Panc1 (cell line): ENCODE measurements at places on chromosomes 1 and 21. TPM values are rescaled to one million over a fixed set of nuclear protein-coding genes. Genes with fewer than 3 reads are reported as not detected.

- H3K27ac ChIP-seq = no peak overlapping the region
- H3K4me1 ChIP-seq = no peaks in the 10 kb centered on the region
- no peak overlapping the region for H3K4me3 ChIP-seq
- no peak for DNase-seq
- no peaks in the 10 kb centered on the region for H3K27me3 ChIP-seq
Measured at GRCh38 chr21:30880914-30881313, 466 bp downstream of the KRTAP11-1 start.

- H3K4me1 ChIP-seq = no peaks in the 10 kb centered on the region
- H3K4me3 ChIP-seq = no peak overlapping the region
- no peaks in the 10 kb centered on the region for H3K27me3 ChIP-seq
Measured at GRCh38 chr1:198558402-198558801, 17.9 kb upstream of the ATP6V1G3 start.

DNA sequence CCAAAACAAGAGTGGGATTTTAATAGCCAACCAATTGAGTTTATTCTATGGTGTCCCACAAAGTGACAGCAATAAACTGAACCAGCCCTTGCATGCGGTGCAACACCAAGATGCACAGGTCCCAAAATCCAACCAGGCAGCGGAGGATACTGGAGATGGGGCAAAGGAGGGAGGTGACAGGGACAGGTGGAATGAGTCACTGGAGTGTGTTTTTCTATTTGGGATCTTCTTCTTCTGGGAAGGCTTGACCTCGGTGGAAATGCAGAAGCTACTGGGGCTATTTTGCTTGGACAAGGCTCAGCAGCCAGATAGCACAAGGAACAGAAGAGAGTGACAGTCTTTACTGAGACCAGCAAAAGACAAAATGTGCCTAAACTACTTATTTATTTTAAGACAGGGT lies 97.5 kb downstream of the PLXNA2 start:
- H3K27ac ChIP-seq = no peak overlapping the region
- H3K36me3 ChIP-seq = no peaks in the 10 kb centered on the region
- no peaks in the 10 kb centered on the region for H3K4me1 ChIP-seq
- H3K4me3 ChIP-seq = no peak overlapping the region
- DNase-seq = no peak

Gene NCAM2
- total RNA-seq = 2.2 TPM

- no peaks in the 10 kb centered on the region for H3K27me3 ChIP-seq
- peaks cover 3% of the 10 kb centered on the region; the same call in 1 of the 2 replicates for H3K4me1 ChIP-seq
- H3K27ac ChIP-seq = no peak overlapping the region
- DNase-seq = no peak
Measured at GRCh38 chr1:203655671-203656070, 29.0 kb downstream of the ATP2B4 start.

DNA sequence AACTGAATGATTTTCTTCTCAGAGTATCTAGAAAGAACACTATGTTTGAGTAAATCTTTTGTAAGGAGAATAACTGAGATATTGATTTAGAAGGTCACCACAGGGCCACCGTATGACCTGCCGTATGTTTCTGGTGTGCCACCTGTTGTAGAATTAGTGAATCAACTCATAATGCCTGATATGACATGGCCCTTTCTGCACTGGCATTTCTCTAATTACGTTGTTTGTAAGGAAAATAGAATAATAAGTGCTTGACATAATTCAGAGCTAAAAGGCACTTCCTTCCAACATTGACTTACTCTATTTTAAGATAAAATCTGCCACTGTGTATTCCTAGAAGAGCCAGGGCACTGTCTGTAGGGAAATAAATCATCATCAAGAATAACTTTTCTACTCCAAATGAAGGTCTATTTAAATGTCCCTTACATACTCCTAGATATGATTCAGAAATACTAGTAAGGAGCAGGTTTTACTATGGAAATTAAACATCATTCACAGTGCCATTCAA lies 101.7 kb downstream of the PHTF1 start:
- no peak for DNase-seq
- no peaks in the 10 kb centered on the region for H3K4me1 ChIP-seq
- H3K27ac ChIP-seq = no peak overlapping the region
- H3K27me3 ChIP-seq = no peaks in the 10 kb centered on the region

- H3K27ac ChIP-seq = no peak overlapping the region
- peaks cover 10% of the 10 kb centered on the region; the same call in 1 of the 2 replicates for H3K4me1 ChIP-seq
- H3K36me3 ChIP-seq = no peaks in the 10 kb centered on the region
- H3K4me3 ChIP-seq = no peak overlapping the region
- DNase-seq = no peak
- H3K27me3 ChIP-seq = no peaks in the 10 kb centered on the region
Measured at GRCh38 chr1:151827853-151828252, 3.7 kb downstream of the RORC start.

Gene FAM43B
- total RNA-seq = 3.0 TPM

Gene BRINP3
- 1.0 TPM for total RNA-seq

DNA sequence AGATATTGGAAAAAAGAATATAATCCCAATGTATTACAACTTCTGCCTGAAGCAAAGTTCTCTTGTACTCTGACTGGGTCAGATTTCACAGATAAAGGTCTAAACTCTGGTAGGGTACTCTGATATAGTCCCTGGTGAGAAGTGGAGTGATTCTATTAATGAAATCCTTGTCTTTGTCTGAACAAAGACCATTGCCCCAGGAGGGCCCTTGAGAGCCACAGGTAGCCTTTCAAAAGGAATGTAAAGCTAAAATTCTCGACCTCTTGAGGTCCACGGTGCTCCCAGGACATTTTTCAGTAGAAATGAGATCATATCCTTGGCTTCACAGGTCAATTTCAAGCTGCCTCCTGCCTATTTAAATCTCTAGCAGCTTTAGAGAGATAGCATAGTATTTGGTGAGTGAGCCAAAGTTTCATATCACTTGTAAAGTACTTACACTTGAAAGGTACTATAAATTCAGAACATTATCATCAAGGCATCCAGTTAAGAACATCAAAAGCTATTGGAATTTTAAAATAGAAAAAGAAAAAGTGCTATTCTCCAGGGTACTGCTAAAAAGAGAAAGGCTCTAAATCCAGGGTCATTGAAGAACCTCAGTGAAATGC lies 10.1 kb downstream of the TNNI3K start:
- no peak overlapping the region for H3K27ac ChIP-seq
- no peaks in the 10 kb centered on the region for H3K36me3 ChIP-seq
- H3K4me1 ChIP-seq = no peaks in the 10 kb centered on the region
- H3K27me3 ChIP-seq = no peaks in the 10 kb centered on the region
- no peak overlapping the region for H3K4me3 ChIP-seq

DNA sequence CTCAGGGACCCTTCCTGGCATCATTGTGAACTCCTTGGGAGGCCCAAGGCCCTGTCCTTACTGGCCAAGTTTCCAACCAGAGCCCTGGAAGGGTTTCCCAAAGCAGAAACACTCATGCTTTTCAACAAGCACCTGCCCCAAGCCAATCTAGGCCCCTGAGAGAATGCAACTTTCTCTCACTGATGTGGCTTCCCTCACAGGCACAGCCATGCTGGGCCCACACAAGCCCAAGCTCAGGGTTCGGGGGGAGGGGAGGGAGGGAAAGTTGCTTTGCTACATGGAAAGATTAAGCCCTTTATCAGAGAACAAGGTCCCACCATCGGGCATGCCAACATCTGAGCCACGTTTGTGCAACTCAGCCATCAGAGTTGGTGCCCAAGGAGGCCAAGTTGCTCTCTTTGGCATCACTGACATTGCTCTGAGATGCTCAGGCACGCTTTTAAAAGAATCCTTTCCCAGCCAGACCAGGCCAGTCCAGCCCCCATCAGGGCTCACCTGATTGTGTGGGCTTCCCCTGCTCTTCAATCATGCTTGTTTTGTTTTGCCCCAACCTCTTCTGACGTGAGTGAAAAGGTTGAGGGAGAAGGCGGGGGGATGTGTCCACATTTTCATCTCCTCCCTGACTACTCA lies 43.5 kb downstream of the RIMS3 start:
- H3K4me1 ChIP-seq = peaks cover 3% of the 10 kb centered on the region; the same call in 1 of the 2 replicates
- DNase-seq = no peak
- H3K4me3 ChIP-seq = no peak overlapping the region
- no peaks in the 10 kb centered on the region; the same call in none of the 2 replicates for H3K27me3 ChIP-seq

Gene C1orf115
- 3.9 TPM for total RNA-seq

Gene EFCAB14
- 86.8 TPM for total RNA-seq

DNA sequence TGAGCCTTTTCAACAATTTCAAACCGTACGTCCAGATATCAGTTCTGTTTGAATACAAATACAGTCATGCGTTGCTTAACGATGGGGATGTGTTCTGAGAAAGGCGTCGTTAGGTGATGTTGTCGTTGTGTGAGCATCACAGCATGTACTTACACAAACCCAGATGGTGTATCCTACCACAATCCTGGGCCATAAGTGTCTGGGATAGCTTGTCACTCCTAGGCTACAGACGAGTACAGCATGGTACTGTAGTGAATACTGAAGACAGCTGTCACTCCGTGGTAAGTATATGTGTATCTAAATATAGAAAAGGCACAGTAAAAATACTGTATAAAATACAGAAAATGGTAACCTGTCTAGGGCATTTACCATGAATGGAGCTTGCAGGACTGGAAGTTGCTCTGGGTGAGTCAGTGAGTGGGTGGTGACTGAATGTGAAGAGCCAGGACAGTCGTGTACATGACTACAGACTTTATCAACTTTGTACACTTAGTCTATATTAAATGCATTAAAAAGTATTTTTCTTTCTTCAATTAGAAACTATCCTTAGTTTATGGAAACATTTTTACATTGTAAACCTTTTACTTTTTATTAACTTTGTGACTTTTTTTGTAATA lies 10.5 kb upstream of the OR2W3 start:
- no peaks in the 10 kb centered on the region for H3K36me3 ChIP-seq
- no peak for DNase-seq
- H3K4me3 ChIP-seq = no peak overlapping the region
- no peaks in the 10 kb centered on the region for H3K27me3 ChIP-seq
- H3K27ac ChIP-seq = no peak overlapping the region

Gene SHISAL2A
- total RNA-seq = 0.23 TPM

GRCh38 chr1:184158896-184159681 lies 107.6 kb downstream of the TSEN15 start:
- no peak for DNase-seq
- H3K27me3 ChIP-seq = no peaks in the 10 kb centered on the region
- H3K27ac ChIP-seq = no peak overlapping the region

Gene VSIG8
- total RNA-seq = not detected

Gene ST6GALNAC5
- not detected for total RNA-seq

Gene TDRD10
- not detected for total RNA-seq

DNA sequence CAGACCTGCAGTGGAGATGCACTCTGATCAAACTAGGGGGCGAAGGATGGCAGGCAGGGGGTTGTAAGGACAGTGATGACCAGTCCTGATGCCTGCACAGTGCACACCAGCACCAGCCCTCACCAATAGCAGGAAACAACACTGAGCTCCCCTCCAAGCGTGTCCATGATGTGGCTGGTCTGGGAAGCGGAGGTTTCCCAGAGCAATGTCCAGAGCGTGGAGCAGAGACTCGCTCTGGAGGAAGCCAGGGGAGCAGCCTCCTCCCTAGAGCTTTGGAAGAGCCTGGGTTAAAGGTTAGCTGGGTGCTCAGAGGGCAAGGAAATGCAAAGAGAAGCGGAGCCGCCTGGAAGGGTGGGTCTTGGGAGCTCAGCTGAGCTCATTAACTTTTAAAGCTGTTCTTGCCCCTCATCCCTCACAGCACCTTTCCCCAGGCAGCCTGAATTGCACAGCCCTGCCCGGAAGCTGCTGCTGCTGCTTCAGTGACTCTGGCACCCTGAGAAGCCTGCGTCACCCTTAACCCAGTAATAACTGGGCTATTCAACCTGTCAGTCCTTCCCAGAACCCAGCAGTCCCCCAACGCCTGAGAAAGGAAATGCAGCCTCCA lies 162.2 kb upstream of the RAB4A start:
- H3K4me1 ChIP-seq = no peaks in the 10 kb centered on the region
- H3K27me3 ChIP-seq = peaks cover 5% of the 10 kb centered on the region; the same call in 1 of the 2 replicates
- DNase-seq = no peak
- no peak overlapping the region for H3K4me3 ChIP-seq
- H3K27ac ChIP-seq = no peak overlapping the region

- H3K4me1 ChIP-seq = no peaks in the 10 kb centered on the region
- no peak for DNase-seq
- H3K4me3 ChIP-seq = no peak overlapping the region
- H3K27ac ChIP-seq = no peak overlapping the region
- H3K36me3 ChIP-seq = 0 out of 2 replicates have a peak, but pooled peaks cover 2% of the 10 kb centered on the region
- H3K27me3 ChIP-seq = no peaks in the 10 kb centered on the region
Measured at GRCh38 chr1:36276688-36277087, 29.5 kb upstream of the SH3D21 start.

- H3K27ac ChIP-seq = no peak overlapping the region
- DNase-seq = no peak
- no peak overlapping the region for H3K4me3 ChIP-seq
Measured at GRCh38 chr1:17594690-17595601, 55.4 kb downstream of the ARHGEF10L start.

Gene RHD
- not detected for total RNA-seq

GRCh38 chr21:44049182-44049581 lies 37.1 kb downstream of the TRAPPC10 start:
- H3K36me3 ChIP-seq = no peaks in the 10 kb centered on the region
- no peak overlapping the region for H3K4me3 ChIP-seq
- DNase-seq = no peak
- no peak overlapping the region for H3K27ac ChIP-seq
- H3K4me1 ChIP-seq = no peaks in the 10 kb centered on the region

- H3K4me1 ChIP-seq = no peaks in the 10 kb centered on the region
- no peak for DNase-seq
- H3K27me3 ChIP-seq = no peaks in the 10 kb centered on the region
- no peak overlapping the region for H3K4me3 ChIP-seq
Measured at GRCh38 chr1:184520336-184520735, 133.5 kb downstream of the C1orf21 start.

Gene KNCN
- not detected for total RNA-seq

- no peak for DNase-seq
- H3K4me1 ChIP-seq = no peaks in the 10 kb centered on the region
- no peaks in the 10 kb centered on the region for H3K36me3 ChIP-seq
Measured at GRCh38 chr1:7850786-7851185, 2.1 kb downstream of the UTS2 start.

Gene MAB21L3
- not detected for total RNA-seq

GRCh38 chr1:84436876-84437655 lies 38.8 kb downstream of the DNASE2B start:
- no peak overlapping the region for H3K27ac ChIP-seq
- DNase-seq = no peak
- H3K4me3 ChIP-seq = no peak overlapping the region

Gene SLAMF8
- not detected for total RNA-seq

Gene OR2AK2
- not detected for total RNA-seq

GRCh38 chr21:35226968-35227744 lies 178.1 kb upstream of the RUNX1 start:
- H3K36me3 ChIP-seq = no peaks in the 10 kb centered on the region
- H3K27ac ChIP-seq = peak overlapping the region; percentile 48; the same call in 1 of the 2 replicates
- no peak overlapping the region for H3K4me3 ChIP-seq

- no peak overlapping the region for H3K4me3 ChIP-seq
- no peaks in the 10 kb centered on the region for H3K36me3 ChIP-seq
- no peaks in the 10 kb centered on the region for H3K4me1 ChIP-seq
- no peak overlapping the region for H3K27ac ChIP-seq
Measured at GRCh38 chr1:211526101-211526500, 34.1 kb upstream of the RD3 start.

Gene GIPC2
- 0.26 TPM for total RNA-seq

Gene PCSK9
- 0.26 TPM for total RNA-seq

DNA sequence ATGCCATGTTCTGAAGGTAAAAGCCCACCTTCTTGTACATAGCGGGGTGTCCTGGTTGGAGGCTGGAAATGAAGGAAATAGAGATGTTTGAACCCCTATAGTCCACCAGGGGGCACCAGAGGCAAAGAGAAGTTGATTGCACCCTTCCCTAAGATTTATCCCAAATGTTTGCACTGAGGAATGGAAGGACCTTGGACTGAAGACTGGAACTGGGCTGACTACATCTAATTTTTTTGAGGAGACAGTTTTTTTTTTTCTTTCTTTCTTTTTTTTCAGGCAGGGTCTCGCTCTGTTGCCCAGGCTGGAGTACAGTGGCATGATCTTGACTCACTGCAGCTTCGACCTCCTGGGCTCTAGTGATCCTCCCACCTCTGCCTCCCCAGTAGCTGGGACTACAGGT lies 55.3 kb upstream of the EIF4G3 start:
- no peaks in the 10 kb centered on the region for H3K36me3 ChIP-seq
- H3K4me3 ChIP-seq = no peak overlapping the region
- no peaks in the 10 kb centered on the region for H3K4me1 ChIP-seq
